ENCODE measurements at places on chromosomes 6 and 20. TPM values are rescaled to one million over a fixed set of nuclear protein-coding genes. Genes with fewer than 3 reads are reported as not detected.

DNA sequence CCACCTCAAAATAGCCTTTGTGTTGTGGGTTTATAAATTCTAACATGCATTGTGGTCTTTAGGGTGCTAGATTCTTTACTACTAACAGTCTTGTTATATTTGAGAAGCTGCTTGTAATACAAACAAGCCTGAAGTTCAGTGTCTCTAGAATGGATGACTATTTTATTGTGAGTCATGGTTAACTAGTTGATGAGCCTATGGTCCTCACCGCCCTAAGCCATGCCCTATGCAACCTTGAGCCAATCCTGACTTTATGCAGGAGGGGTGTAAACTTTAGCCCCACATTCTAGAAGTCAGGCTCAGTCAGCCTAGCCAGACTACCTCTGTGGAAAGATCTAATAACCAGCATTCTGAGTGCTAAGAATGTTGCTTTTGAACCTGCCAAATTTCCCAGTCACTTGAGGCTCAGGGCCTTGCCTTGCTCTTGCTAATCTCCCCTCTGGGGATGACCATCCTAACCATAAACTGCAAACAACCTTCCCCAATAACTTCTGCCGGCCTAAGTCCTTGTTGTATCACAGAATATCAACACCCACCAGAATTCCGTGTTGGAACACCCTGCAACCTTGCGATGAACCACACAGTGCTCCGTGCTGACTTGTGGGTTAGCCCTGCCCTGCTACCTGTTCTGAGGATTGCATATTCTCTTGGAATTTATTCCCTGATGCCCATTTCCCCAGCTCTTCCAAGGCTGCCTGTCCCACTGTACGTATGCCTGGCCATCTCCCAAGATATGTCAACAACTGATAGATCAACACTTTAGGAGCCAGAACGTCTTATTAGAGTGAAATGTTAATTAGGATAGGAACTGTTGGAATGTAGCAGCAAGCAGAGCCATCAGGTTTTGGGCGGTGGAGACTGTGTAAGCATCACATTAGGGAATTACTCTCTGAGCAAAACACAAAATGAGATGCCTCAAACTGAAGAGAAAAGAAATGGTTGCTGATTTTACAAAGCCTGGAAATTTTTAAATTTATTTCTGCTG, 71.7 kb upstream of the CEP85L start:
- no peak for DNase-seq

DNA sequence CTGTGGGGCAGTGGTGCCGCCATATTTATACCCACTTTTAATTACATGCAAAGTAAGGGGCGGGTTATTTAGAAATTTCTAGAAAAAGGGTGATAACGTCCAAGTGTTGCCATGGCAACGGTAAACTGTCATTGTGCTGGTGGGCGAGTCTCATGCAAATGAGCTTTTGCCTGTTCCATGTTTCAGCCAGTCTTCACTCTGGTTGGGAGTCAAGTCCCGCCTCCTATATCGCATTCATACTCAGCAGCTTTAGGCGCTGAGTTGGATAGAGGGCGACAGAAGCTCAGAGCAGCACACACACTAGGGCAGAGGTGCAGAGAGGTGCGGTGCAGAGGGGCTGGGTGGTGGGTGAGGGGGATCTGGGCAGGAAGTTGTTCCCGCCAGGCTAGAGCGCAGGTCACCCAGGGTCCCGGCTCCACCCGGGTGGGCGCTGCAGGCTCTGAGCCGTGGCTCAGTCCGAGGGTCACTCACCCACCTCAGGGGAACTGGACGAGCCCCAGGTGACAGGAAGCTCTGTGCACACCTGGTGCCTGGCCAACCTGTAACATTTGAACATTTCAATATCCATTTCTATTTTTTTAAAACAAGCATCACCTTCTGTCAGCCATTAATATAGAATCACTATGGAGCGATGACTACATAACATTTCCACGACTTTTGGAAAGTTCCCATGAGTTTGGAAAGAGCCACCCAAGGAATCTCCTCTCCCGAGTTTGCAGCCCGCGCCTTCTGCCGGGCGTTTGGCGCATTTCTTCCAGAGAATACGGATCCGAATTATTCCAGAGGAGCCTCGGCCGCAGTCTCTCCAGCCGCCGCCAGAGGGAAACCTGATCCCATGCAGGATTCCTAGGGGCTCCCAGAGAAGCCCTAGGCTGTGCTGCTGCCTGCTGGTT, 89.1 kb upstream of the PHACTR3 start:
- peak; percentile 44 for DNase-seq

DNA sequence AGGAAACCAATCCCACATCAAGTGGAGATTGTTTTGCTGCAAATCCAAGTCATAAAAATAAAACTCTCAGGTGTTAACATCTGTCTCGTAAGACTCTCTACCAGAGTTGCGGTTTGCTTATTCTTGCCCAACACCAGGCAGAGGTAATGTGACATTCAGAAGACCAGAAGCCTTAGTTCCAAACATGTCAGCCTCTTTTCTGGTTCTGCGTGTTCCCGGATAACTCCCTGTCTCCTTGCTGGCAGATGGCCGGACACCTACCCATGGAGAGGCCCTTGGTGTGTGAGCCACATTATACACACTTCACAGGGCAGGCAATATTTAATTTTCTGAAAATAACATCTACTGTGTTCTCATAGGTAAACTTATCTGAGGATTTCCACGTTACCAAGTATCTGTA, 73.4 kb downstream of the GMPR start:
- DNase-seq: no peak

GRCh38 chr6:6332811-6333244, 12.4 kb upstream of the F13A1 start:
- DNase-seq: no peak

Gene AVP
- total RNA-seq: not detected

Gene EMILIN3
- total RNA-seq: not detected

Data from HFFc6 (cell line).